Cardiac muscle cell (in vitro differentiated cells and primary cell): ENCODE measurements at places on chromosomes 3 and 15.

- DNase-seq, result no peak
These were observed 170.3 kb downstream of the CHDH start for GRCh38 chr3:53675942-53676341.

- DNase-seq, result no peak
These were observed 48.4 kb downstream of the CHAC1 start for GRCh38 chr15:41001524-41002214.

- no peak for DNase-seq
These were observed 14.1 kb downstream of the MYLK start for GRCh38 chr3:123870033-123870432.

DNA sequence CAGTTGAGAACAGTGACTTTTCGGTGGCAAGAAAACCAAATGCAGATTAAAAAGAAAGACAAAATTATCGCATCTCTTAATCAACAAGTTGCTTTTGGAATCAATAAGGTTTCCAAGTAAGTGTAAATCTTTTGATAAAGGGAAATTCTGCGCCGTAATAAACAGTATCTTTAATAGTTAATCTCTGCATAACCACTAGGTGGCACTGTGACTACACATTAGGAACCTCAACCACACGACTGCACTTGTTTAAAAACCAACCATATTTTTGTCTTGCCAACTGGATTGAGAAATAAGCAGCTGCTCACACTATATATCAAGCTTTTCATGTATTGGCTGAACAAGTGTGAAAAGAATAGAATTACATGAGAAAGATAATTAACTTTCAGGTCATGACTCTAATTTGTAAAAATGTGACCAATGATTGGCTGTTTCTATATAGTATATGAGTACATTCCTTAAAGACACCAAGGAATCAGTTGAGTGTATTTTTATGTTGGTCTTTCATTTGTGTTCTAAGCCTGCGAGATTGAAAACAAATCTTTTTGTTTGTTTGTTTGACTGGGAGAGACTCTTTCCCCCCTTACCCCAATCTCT lies 72.7 kb downstream of the DZIP3 start:
- peak; percentile 91 for DNase-seq

DNA sequence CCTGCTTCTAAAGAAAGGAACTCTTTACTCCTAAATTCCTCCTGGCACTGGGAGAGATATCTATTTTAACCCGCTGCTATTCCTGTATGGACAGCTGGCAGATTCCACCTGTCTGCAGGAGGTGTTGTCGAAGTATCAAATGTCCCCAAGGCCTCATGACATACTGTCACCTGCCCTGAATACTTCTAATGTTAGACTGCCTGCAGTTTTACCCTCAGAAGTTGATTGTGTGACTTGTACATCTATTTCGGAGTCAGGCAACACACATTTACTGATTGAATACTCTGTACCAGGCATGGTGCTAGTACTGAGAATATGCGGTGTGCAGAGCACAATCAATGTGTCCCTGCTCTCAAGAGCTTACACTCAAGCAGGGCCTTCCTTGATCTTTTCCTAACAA lies 38.6 kb downstream of the PDZRN3 start:
- no peak for DNase-seq

GRCh38 chr3:102193255-102193654 lies 241.6 kb upstream of the ZPLD1 start:
- no peak for DNase-seq

- DNase-seq, result peak; percentile 90
These were observed 209.2 kb downstream of the TBL1XR1 start for GRCh38 chr3:176987901-176988650.
